ENCODE measurements at places on chromosomes 7 and 10. TPM values are rescaled to one million over a fixed set of nuclear protein-coding genes. Genes with fewer than 3 reads are reported as not detected.

GRCh38 chr7:134605978-134606923, 40.4 kb upstream of the BPGM start:
- no peak for DNase-seq

- no peak for DNase-seq
Observed at GRCh38 chr10:69734797-69735468, 66.8 kb upstream of the COL13A1 start.

DNA sequence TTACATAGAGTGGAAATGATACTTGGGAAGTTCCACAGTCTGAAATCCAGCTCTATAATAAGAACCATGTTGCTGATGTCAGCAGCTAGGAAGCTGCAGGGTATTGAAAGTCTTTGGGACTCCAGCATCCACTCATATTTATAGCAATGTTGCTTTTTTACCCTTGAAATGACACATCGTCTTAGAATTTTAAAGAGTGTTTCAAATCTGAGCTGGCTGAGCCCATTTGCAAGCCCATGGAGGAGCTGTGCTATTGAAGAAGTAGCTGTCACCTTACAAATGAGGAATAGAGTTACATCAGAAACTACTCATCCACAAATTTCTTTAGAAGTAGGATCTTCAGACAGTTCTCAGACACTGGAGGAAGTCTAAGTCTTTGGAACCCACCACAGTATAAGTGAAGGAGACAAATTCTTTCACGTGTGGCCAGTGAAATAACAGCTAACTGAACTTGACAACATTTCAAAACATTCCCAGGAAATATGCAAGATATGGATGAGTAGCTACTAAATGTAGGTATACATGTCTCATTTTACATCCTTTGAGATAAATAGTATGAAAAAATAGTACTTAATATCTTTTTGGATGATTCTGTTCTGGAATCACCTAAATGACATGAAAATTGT, 203.6 kb downstream of the ZNF365 start:
- DNase-seq = no peak

DNA sequence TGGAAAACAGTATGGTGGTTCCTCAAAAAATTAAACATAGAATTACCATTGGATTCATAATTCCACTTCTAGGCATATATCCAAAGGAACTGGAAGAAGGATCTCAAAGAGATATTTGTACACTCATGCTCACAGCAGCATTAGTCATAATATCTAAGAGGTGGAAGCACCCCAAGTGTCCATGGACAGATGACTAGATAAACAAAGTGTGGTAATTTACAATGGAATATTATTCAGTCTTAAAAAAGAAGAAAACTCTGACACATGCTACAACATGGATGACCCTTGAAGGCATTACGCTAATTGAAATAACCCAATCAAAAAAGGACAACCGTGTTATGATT, 594.2 kb downstream of the KCNMA1 start:
- no peak for DNase-seq

- DNase-seq = no peak
Observed at GRCh38 chr10:50275650-50276235, 24.4 kb upstream of the ASAH2 start.

DNA sequence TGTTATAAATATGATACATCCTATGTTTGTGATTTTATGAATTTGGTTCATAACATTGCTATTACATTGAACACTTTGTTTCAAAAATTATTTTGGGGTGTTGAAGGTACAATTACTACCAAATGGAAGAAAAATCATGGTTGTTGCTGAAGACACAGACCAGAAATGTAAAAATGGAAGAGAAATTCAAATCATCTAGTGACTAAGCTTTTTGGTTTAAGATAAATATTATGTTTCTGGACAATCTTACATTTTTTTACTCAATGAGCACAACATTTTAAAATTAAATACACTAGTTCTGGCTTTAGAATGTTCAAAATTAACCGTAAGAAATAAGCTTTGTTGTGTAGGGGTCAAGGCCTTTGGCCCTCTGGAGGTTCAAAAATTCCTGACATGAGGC, 82.7 kb downstream of the GNAT3 start:
- no peak for DNase-seq

DNA sequence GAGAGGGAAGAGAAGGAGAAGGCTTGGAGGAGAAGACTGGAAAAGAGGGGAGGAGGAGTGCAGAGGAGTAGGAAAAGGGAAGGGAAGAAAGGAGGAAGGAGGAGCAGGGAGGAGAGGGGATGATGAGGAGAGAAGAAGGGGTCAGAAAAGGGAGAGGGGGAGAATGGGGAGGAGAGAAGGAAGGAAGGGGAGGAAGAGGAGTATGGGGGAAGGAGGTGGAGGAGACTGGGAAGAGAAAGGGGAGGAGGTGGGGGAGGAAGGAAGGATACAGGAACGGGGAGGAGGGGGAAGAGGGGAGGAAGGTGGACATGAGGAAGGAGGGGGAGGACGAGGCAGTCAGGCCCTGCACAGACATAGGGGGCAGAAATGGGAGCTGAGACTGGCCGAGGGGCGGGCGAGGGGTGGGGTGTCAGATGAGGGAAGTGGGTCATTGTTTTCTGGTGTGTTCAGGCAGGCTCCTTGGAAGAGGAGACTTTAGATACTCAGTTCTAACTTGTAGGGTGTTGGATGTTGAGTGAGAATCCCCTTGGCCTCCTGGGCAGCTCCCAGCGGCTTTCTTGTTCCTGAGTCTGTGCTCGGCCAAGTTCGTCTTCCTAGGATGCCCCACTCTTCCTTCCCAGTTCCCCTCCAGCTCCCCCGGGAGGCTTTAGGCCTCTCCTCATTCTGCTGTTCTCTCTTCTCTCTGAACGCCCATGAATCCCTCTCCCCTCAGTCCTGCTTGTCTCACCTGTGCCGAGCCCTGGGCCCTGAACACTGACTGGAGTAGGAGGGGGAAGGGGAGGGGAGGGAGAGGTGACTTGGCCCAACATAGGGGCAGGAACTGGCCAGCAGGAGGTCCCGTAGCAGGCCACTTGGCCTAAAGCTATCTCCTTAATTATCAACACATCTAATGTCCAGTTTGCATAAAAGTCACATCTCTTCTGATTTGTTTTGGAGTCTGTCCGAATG, 12.8 kb upstream of the CRHR2 start:
- no peak for DNase-seq

GRCh38 chr10:50613150-50613549, 10.6 kb downstream of the SGMS1 start:
- DNase-seq = no peak

The ATOH7 gene
- total RNA-seq = not detected
